Vein endothelial cell (primary cell): ENCODE measurements at places on chromosomes 7 and 10. TPM values are rescaled to one million over a fixed set of nuclear protein-coding genes. Genes with fewer than 3 reads are reported as not detected.

Gene EBLN1
- total RNA-seq = not detected in 2 replicates

Gene ASB15
- not detected in 2 replicates for total RNA-seq

Gene FAM25G
- not detected in 2 replicates for total RNA-seq

Gene IKZF5
- total RNA-seq = 5.7 and 6.9 TPM in 2 replicates

Gene TAC1
- not detected in 2 replicates for total RNA-seq

Gene DRGX
- not detected in 2 replicates for total RNA-seq

Gene LIPK
- not detected in 2 replicates for total RNA-seq

Gene ZNF394
- 29.1 and 34.4 TPM in 2 replicates for total RNA-seq

Gene PKD2L1
- total RNA-seq = not detected in 2 replicates

Gene IL15RA
- total RNA-seq = 17.2 and 17.3 TPM in 2 replicates

Gene GCK
- total RNA-seq = 0.19 and 0.65 TPM in 2 replicates

Gene GATA3
- 0.29 and 0.33 TPM in 2 replicates for total RNA-seq

Gene CPN1
- not detected in 2 replicates for total RNA-seq
